Cortex of kidney (tissue), 1 donor: ENCODE measurements at places on chromosomes 3 and 15.

DNA sequence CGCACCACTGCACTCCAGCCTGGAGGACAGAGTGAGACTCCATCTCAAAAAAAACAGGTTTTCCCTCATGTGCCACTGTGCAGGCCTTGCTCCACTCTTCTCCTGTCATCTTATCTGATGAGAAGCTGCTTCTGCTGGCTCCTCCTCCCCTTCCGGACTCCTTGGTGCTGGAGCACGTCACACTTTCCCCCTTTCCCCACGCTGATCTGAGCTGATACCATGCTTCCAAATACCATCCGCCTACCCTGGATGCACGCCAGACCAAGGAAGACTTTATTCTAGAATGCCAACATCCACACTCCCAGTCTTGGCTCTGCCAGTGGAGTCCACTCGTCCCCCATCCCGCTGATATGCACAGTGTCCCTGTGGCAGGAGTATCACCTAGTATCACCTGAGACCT is 31.3 kb downstream of the HOMER2 start:
- DNase-seq: no peak

- no peak for DNase-seq
Measured at GRCh38 chr3:82509951-82510603, 748.6 kb upstream of the GBE1 start.

- no peak for DNase-seq
Measured at GRCh38 chr3:9301798-9302197, 52.4 kb upstream of the SRGAP3 start.

GRCh38 chr15:66502491-66502890 is 2.2 kb downstream of the RPL4 start:
- DNase-seq: no peak

DNA sequence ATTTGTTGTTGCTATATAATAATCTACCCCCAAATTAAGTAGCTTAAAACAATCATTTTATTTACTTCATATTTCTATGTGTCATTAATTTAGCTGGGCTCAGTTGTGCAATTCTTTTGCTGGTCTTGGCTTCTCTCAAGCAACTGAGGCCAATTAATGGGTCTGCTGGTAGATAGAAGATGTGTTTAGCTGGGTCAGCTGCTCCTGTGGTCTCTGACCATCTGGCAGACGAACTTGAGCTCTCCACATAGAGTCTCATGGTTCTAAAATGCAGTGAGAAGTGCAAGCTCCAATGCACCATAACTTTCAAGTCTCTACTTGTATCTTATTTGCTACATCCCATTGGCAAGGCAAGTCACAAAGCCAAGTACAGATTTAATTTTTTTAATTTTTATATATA is 515.6 kb downstream of the ZIC1 start:
- DNase-seq: no peak
